Testis (tissue), 5 donors: ENCODE measurements at places on chromosomes 7 and 10.
A peak's percentile ranks its signal among the peaks of the same experiment; 100 is the strongest.

- DNase-seq, result no peak
Observed at GRCh38 chr10:57979491-57979890, 288.2 kb downstream of the IPMK start.

- no peak for DNase-seq
Observed at GRCh38 chr10:45439873-45440272, 65.9 kb downstream of the ALOX5 start.

GRCh38 chr7:101113836-101114235 is 13.1 kb upstream of the SERPINE1 start:
- DNase-seq, result no peak

DNA sequence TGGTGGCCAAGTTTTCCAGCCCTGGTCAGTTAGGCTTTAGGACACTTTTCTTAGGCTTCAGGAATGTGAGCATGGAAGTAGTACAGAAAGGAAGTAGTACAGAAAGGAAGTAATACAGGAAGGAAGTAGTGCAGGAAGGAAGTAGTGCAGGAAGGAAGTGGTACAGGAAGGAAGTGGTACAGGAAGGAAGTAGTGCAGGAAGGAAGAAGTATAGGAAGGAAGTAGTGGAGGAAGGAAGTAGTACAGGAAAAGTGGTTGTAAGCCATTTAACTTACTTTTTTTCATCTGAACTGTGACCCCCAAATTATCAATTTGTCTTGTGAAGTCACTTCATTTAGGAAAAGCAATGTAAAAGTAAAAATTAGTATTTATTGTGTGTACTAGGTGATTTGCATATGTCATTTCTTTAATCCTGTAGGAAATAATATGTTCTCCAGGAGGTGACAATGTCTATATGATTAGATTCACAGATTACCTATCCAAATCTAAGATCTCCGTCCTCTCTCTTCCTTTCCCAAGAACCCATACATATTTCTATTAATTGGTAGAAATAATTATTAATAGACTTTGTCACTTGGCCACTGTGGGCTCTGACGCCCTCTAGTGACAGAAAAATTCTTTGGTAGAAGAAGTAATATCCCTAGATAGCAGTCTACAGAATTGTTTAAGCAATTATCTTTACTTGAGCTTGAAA is 3.9 kb upstream of the FAS start:
- DNase-seq, result peak; percentile 54

DNA sequence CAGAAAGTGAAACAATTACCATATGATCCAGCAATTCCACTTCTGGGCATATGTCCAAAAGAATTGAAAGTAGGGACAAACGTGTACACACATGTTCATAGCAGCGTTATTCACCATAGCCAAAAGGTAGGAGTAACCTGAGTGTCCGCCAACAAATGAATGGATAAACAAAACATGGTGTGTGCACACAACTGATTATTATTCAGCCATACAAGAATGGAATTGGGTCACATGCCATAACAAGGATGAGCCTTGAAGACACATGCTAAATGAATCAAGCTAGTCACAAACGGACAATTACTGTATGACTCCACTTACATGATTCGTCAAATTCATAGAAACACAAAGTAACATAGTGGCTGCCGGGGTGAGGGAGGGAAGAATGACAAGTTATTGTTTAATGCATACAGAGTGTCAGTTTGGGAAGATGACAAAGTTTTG is 4.1 kb upstream of the OIT3 start:
- no peak for DNase-seq

DNA sequence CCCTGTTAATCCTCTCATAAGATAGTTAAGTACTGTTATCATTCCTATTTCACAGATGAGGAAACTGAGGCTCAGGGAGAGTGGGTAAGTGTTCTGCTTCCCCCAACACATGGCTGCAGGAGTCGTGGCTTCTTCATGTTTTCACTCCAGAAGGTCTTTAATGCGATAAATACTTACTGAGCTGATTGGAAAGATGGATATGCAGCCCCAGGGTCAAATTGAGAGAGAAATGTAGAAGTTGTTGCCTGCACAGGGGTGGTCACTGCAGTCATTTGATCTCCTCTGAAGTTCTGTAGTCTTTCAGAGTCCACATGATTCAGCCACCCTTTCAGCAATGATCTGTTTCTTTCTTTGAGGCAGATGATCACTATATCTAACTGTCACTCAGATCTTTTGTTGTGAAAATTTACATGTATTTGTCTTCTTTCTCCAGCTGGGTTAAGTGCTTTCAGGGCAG is 29.3 kb downstream of the CRCP start:
- DNase-seq, result no peak

DNA sequence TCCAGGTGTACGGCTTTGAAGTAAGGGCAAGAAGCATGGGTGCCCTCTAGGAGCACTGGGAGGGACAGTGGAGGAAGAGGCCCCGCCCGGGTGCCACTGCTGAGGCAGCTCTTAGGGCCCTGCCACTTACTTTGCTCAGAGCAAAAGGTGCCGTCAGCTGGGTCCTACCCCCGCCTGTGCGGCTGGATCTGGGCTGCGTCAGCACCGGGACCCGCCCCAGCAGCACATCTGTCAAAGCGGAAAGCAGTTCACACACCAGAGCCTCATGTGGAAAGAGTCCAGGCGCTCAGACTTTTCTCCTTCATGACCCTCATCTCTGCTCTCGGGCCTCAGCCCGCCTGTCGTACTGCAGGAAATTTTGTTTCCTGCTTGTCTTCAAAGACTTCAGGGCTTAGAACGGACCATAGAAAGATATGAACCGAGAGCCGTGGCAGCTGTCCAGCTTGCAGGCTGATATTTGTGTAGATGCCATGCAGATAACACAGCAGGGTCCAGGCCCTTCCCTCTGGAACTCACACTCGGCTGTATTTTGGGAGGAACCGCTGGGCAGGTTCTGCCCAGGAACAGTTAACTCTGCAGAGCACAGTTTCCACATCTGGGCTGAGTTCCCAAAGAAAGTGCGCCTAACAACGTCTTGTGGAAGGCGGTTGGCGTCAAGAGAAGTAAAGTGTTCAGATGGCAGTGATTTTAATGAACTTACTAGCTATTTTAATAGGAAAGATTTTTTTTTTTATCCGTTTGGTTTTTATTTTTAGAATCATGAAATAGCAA is 44.3 kb upstream of the PRKAR1B start:
- DNase-seq, result peak; percentile 76
